ENCODE measurements at places on chromosomes 2 and 18. TPM values are rescaled to one million over a fixed set of nuclear protein-coding genes. Genes with fewer than 3 reads are reported as not detected.

Gene SH3BP4
- total RNA-seq: 98.7 TPM

Gene CDH20
- not detected for total RNA-seq

Gene TNFAIP6
- 3.0 TPM for total RNA-seq

Gene ADRA2B
- total RNA-seq: not detected

Gene TPO
- not detected for total RNA-seq

Gene EFR3B
- total RNA-seq: 0.27 TPM

Gene PECR
- 6.4 TPM for total RNA-seq

Gene MARS2
- total RNA-seq: 6.6 TPM

Gene SCN9A
- 56.3 TPM for total RNA-seq

Gene HOXD9
- 3.2 TPM for total RNA-seq

Gene EML6
- total RNA-seq: 0.41 TPM

Gene ZAP70
- total RNA-seq: not detected

Gene ELOA2
- not detected for total RNA-seq

Gene EVX2
- total RNA-seq: not detected

Gene OTX1
- total RNA-seq: 0.56 TPM

Gene NEB
- 0.02 TPM for total RNA-seq

Gene EGR4
- total RNA-seq: not detected

Gene MYL1
- total RNA-seq: not detected

Gene CHMP1B
- total RNA-seq: 33.7 TPM

Gene KATNAL2
- total RNA-seq: 0.78 TPM

Gene MTLN
- 82.5 TPM for total RNA-seq

Gene C2orf92
- 2.6 TPM for total RNA-seq

Gene SLC4A5
- total RNA-seq: 0.40 TPM

Gene GPR75
- 2.1 TPM for total RNA-seq

Gene KIF1A
- not detected for total RNA-seq

Gene CAPN14
- total RNA-seq: 0.11 TPM

Gene LYPD1
- total RNA-seq: 9.4 TPM

Gene IL1RN
- not detected for total RNA-seq

Gene AMER3
- not detected for total RNA-seq

Gene NAT8
- total RNA-seq: not detected

Gene SP140
- 0.84 TPM for total RNA-seq

Gene LCT
- total RNA-seq: not detected

Gene CD226
- 0.86 TPM for total RNA-seq

Gene YES1
- total RNA-seq: 35.8 TPM

Gene APOB
- total RNA-seq: not detected

Gene RESP18
- total RNA-seq: not detected

Gene LIMS4
- 1.5 TPM for total RNA-seq

Gene PJVK
- total RNA-seq: 0.43 TPM

Gene WDR7
- 14.9 TPM for total RNA-seq

Gene LIMS2
- total RNA-seq: 57.7 TPM

Gene CRYBA2
- total RNA-seq: not detected

Gene TANK
- total RNA-seq: 33.0 TPM

Gene MYO5B
- total RNA-seq: 0.28 TPM

Gene SKOR2
- total RNA-seq: not detected

Gene ANKRD36C
- total RNA-seq: 7.7 TPM

Gene LOXHD1
- not detected for total RNA-seq

Gene AGBL5
- total RNA-seq: 25.2 TPM

Data from HFFc6 (cell line).